ENCODE measurements at places on chromosomes 5 and 9. TPM values are rescaled to one million over a fixed set of nuclear protein-coding genes. Genes with fewer than 3 reads are reported as not detected.

The FOXD1 gene
- 1.4 TPM for total RNA-seq

The DOCK8 gene
- under 0.01 TPM for total RNA-seq

The BTNL8 gene
- total RNA-seq, result not detected

The PRELID1 gene
- 115 TPM for total RNA-seq

The PCDHA6 gene
- total RNA-seq, result under 0.01 TPM

The ELAVL2 gene
- under 0.01 TPM for total RNA-seq

The PHF24 gene
- not detected for total RNA-seq

The PCDHA13 gene
- total RNA-seq, result not detected

The BAAT gene
- total RNA-seq, result under 0.01 TPM

The NR5A1 gene
- total RNA-seq, result not detected

The NSA2 gene
- 95.9 TPM for total RNA-seq

The SHOC1 gene
- total RNA-seq, result not detected

The AFAP1L1 gene
- 8.2 TPM for total RNA-seq

The CAVIN4 gene
- 0.78 TPM for total RNA-seq

The RAD17 gene
- total RNA-seq, result 16.8 TPM

The FBXO4 gene
- 12.7 TPM for total RNA-seq

The OTP gene
- not detected for total RNA-seq

The EFNA5 gene
- 11.1 TPM for total RNA-seq

The GPR150 gene
- 0.20 TPM for total RNA-seq

The ACOT12 gene
- total RNA-seq, result not detected

The FAM78A gene
- 0.59 TPM for total RNA-seq

The NR2F1 gene
- total RNA-seq, result 5.9 TPM

The NPR3 gene
- 10.8 TPM for total RNA-seq

The FOXD4 gene
- total RNA-seq, result under 0.01 TPM

The OCLN gene
- total RNA-seq, result 5.5 TPM

The SV2C gene
- total RNA-seq, result not detected

The C5orf52 gene
- not detected for total RNA-seq

The TLX3 gene
- total RNA-seq, result not detected

The CD74 gene
- total RNA-seq, result 0.37 TPM

The PCDHGA8 gene
- total RNA-seq, result 1.8 TPM

The PCDHB16 gene
- total RNA-seq, result 0.20 TPM

The PTGDS gene
- 4.8 TPM for total RNA-seq

The HABP4 gene
- 14.1 TPM for total RNA-seq

The URM1 gene
- total RNA-seq, result 28.2 TPM

The ENTREP1 gene
- not detected for total RNA-seq

The GALNT12 gene
- 19.8 TPM for total RNA-seq

The CCDC180 gene
- total RNA-seq, result 1.8 TPM

The CATSPER3 gene
- total RNA-seq, result under 0.01 TPM

The FOXD4L5 gene
- total RNA-seq, result not detected

The NEUROG1 gene
- not detected for total RNA-seq

The PTGER4 gene
- total RNA-seq, result 4.8 TPM

The TSC1 gene
- 51.4 TPM for total RNA-seq

The UBTD2 gene
- 16.6 TPM for total RNA-seq

The CCDC152 gene
- 3.3 TPM for total RNA-seq

The CORO2A gene
- under 0.01 TPM for total RNA-seq

The SARDH gene
- total RNA-seq, result 2.0 TPM

The PCDHA9 gene
- total RNA-seq, result under 0.01 TPM

The SPINK4 gene
- not detected for total RNA-seq

The FBN2 gene
- total RNA-seq, result 96.6 TPM

The IL31RA gene
- 0.37 TPM for total RNA-seq

The PRRX2 gene
- total RNA-seq, result 21.3 TPM

The TRIM14 gene
- 6.3 TPM for total RNA-seq

The FREM1 gene
- 0.37 TPM for total RNA-seq

The C6 gene
- total RNA-seq, result 0.37 TPM

The PCDHA7 gene
- 0.37 TPM for total RNA-seq

The LHFPL2 gene
- total RNA-seq, result 24.8 TPM

The PCDHGC5 gene
- 2.9 TPM for total RNA-seq

Data from subcutaneous preadipocyte (primary cell).